ENCODE measurements at places on chromosomes 12 and 14.
A peak's percentile ranks its signal among the peaks of the same experiment; 100 is the strongest.

GRCh38 chr14:84674636-84675035 lies 855.3 kb upstream of the FLRT2 start:
- no peak for DNase-seq

GRCh38 chr12:12979126-12979525 lies 20.9 kb downstream of the HEBP1 start:
- peak; percentile 15 for DNase-seq

- peak; percentile 17 for DNase-seq
Measured at GRCh38 chr14:56482310-56482911, 97.2 kb upstream of the TMEM260 start.

GRCh38 chr14:22400655-22401259 lies 188.3 kb downstream of the DAD1 start:
- no peak for DNase-seq

DNA sequence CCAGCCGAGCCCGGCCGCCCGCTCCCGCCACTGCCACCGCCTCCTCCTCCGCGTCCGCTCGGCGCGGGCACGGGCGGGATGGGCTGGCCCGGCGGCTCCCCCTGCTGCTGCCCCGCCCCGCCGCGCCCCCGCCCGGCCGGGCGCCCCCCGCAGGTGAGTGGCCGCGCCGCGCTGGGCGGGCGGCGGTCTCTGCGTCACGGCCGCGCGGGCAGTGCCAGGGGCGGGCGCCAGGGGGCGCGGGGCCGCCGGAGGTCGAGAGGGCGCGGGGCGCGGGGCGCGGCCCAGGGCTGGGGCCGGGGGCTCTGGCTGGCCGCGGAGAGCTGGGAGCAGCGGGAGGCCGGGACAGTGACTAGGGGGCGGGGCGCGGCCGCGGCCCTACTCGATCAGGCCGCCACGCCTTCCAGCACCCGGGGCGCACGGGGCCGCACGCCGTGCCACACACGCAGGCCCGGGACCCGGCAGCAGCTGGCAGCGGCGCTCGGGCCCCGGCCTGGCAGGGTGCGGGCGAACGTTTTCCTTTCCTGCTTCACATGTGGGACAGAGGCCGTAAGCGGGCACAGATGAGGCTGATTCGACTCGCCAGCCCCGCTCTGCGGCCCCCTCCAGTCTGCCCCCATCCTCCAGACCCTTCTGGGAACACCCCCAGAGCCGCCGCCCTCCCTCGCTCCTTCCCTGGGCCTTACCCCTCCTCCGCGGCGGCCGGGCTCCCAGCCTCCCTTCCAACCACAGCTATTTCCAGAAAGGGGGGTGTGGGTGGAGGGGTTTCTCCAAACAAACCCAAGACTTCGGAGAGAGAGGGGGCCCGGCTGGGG lies 2.4 kb upstream of the TNS2 start:
- peak; percentile 92 for DNase-seq

GRCh38 chr12:6492838-6493496 lies at the start of gene MRPL51:
MRPL51 (minus strand) TSS chr12:6493262; CDS start chr12:6493136, 126 bp downstream.
- peak; percentile 94 for DNase-seq

GRCh38 chr14:22813145-22813544 lies 2.1 kb downstream of the SLC7A7 start:
- no peak for DNase-seq

DNA sequence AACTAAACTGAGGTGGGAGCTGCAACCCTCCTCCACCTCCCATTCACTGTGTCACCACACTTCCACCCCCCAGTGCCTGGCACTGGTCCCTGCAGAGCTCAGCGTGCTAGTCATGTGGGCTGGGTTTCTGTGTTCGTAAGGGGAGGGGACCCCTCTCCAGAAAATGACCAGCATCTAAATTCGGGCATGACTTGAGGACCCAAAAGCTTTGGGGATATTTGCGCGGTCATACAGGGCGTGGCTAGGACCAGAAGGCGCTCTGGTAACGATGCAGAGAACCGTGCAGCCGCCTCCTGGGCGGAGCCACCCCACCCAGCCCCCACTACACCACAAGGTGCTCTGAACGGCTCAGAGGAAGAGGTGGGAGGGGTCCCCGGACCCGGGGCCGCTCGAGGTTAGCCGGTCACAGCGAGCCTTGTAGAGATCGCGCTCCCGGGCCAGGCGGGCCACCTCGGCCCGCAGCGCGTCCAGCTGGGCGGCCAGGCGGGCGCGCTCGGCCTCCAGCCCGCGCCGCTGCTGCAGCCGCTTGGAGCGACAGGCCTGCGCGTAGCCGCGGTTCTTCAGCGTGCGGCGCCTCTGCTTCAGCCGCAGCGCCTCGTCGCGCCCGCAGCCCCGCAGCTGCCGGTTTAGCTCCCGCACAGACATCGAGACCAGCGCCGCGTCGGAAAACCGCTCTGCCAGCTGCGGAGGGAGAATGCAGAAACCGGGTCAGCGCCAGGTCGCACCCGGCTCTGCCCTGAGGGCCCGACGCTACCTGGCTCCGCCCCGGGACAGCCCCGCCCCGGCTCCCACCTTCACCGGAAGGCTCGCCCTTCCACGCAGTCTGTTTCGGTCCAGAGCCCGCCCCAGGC lies 9.8 kb downstream of the CPNE6 start:
- no peak for DNase-seq

- DNase-seq = peak; percentile 62
Measured at GRCh38 chr12:46219877-46220655, 48.8 kb downstream of the SLC38A1 start.

DNA sequence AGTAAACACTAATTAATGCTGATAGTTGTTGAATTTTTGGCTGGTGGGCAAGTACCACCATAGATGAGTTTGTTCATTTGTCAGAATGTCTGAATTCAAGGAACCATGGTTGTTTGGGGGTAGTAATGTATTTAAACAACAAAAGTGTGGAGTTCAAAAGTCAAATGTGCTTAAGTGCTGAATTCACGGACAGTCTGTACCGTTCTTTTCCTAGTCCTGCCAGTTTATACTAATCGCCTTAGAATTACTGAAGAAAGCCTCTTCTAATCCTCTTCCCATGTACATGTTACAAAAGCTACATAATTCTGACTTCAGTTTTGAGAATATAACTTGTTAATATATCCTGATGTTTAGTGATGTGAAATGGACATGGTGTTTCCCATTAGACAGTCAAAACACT lies 2.7 kb downstream of the NAA25 start:
- DNase-seq = no peak

DNA sequence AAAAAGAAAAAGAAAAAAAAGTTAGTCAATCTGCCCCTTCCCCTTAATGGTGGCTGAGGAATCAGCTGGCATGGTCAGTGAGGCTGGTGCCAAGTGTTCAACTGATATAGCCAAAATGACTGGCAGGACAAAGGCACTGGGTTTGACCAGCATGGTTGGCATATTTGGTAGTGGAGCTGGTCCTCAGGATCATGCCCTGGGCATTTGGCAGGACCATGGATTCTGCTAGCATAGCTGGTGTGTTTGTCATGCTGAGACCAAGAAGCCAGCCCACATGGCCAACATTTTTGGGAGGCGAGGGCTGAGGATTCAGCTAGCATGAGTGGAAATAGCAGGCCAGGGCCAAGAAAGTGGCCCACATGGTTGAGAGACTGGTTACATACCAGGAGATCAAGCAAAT lies 136.5 kb downstream of the FBXL14 start:
- peak; percentile 84 for DNase-seq

- no peak for DNase-seq
Measured at GRCh38 chr12:98908866-98909265, 263.8 kb downstream of the APAF1 start.

GRCh38 chr14:24365600-24366412 lies 2.2 kb upstream of the NFATC4 start:
- DNase-seq = peak; percentile 93

DNA sequence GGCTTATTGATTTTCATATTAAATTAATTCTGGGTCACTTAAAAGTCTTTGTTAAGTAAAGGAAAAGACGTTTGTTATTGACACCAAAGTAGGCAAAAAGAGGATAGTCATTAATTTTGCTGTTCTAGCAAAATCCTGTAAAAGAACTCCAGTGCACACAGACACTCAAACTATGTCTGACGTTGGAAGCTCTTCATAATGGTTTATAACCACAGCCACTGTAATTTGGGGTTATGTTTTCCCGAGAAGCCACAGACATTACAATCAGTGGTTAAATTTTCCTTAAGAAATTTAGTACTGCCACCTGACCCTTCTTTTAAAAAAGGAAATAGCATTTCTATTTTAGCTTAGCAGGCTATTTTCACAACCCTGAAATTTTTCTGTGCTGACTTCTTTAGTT lies 267.5 kb downstream of the CCDC91 start:
- peak; percentile 14 for DNase-seq

- no peak for DNase-seq
Measured at GRCh38 chr12:2832550-2833127, 2.2 kb downstream of the NRIP2 start.

DNA sequence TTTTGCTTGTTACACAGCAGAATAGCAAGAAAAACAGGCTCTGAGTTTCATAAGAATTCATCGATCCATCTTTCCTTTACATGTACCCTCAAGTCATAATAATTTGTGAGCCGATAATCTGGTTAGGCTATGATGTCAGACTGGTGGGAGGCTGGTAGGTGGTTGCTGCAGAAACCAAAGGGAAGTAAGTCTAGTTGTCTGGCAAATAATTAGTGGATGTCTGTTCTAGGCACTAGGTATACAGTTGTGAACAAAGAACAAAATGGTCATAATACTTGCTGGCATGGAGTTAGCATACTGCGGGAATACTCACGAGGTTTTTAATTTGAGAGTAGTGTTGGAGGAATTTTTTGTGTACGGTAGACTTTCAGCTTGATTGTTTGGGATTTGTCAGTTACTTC lies 8.8 kb downstream of the SUSD6 start:
- no peak for DNase-seq

GRCh38 chr14:37051153-37051552 lies 121.3 kb downstream of the SLC25A21 start:
- DNase-seq = no peak

DNA sequence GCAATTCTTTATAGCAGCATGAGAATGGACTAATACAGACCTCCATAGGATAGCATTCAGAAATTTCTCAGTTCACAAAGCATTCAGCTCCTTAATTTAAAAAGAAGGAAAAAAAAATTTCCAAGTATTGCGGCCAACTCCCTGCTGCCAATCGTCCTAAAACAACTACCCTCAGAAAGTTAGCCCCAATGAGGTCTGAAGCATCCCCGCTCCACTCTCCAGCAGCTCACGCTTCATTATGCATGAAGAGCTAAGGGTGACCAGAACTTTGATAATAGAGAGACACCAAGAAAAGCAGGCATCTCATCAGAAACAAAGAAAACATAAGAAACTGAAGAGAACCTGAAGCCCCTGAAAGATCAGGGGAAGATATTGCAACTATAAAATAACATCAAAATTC lies 172.8 kb upstream of the NUDT4 start:
- DNase-seq = no peak

DNA sequence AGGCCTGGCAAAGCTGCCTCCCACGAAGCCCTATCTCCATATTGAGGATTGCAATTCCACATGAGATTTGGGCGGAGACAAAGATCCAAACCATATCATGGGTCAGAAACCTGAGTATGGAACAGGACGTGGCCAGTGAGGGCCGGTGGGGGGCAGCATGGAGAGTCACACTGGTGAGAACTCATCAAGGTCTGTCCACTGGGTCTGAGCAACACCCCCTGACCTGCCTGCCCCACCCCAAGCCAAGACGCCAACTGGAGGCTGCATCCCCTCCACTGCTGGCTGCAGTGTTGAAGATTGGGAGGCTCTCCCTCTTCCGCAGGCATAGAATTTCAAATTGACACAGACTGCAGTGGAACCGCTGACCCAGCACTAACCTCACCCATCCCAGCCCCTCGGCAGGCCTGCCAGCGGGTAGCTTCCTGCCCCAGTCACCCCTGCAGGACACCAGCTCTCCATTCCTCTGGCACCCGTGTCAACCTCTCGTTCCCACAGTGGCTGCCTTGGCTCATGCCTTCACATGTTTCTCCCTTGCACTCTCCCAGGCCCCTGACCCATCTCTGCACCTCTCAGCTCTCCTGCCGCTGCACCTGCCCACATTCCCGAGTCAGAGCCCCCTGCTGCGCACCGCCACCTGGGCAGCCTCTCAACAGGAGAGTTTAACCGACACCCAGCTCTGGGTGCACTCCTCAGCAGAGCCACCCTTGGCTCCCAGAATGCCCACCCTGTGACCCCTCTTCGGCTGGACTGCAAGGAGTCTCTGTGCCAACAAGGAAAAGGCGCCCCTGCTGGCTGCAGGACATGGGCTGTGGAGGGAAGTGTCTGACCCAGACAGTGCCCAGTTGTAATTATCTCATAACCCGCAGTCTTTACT lies 45.2 kb upstream of the PPP2R5C start:
- no peak for DNase-seq

DNA sequence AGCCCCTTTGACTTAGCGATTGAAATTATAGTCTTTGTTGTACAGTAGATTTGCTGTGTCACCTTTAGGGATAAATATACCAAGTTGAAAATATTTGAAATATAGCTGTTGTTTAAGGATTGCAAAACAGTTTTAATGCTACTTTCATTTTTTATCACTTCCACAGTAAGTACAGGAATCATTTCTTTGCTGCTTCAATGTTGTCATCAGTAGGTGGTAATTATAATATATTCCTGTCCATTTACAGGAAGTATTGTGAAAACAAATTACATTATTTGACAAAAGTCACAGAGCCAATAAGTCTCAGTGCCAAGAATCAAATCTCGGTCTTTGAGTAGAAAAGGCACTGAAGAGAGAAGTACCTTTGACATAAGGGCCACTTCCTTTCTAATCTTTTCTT lies 342.6 kb upstream of the RGS6 start:
- DNase-seq = no peak

DNA sequence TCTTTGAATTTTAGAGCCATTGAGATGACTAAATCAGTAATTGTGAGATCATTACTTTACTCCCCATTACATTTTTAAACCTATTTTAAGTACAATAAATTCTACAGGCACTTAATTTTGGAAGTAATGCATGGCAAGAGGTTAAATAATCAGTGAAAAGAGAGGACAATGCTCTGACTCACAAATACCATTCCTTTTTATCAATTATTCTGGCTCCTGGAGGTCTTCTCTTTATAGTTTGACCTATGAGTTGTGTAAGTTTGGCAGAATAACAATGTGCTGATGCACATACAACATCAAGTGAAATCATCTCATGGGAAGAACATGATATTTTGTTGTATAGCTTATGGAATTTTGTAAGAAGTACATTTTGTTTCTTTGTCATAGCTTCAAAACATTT lies 166.7 kb downstream of the TMTC3 start:
- DNase-seq = peak; percentile 97

- peak; percentile 89 for DNase-seq
Measured at GRCh38 chr14:99537399-99537798, 56.2 kb downstream of the CCNK start.

GRCh38 chr14:75609606-75610475 lies 31.4 kb downstream of the FLVCR2 start:
- no peak for DNase-seq

DNA sequence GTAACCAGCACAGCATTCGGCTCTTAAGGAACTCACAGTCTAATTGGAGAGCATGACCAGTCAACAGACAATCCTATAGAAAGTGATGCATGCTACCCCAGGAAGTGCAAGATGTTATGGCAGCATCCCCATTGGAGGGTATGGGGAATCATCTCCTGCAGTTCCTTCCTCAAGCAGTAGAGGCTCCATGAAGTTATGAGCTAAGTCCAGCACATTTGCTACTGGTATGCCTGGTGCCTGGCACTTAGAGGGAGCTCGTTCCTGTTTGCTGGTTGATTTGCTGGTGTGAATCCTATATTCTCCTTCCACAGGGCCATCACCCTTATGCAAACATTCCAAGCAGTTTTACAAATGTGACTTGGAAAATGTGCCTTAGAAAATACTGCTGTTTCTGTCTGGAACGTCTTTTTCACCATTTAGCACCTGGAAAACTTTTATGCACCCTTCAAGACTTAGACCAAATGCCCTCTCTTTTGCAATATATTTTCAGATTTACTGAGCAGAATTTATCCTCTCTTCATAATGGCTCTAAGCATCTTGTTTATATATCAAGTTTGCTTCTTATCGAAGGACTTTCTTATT lies 136.1 kb upstream of the WSCD2 start:
- peak; percentile 14 for DNase-seq

Measured in fibroblast of upper back skin (primary cell).